ENCODE measurements at places on chromosomes 12 and 14.

- no peak for DNase-seq
These were observed 24.9 kb downstream of the DGLUCY start for GRCh38 chr14:91138511-91139359.

DNA sequence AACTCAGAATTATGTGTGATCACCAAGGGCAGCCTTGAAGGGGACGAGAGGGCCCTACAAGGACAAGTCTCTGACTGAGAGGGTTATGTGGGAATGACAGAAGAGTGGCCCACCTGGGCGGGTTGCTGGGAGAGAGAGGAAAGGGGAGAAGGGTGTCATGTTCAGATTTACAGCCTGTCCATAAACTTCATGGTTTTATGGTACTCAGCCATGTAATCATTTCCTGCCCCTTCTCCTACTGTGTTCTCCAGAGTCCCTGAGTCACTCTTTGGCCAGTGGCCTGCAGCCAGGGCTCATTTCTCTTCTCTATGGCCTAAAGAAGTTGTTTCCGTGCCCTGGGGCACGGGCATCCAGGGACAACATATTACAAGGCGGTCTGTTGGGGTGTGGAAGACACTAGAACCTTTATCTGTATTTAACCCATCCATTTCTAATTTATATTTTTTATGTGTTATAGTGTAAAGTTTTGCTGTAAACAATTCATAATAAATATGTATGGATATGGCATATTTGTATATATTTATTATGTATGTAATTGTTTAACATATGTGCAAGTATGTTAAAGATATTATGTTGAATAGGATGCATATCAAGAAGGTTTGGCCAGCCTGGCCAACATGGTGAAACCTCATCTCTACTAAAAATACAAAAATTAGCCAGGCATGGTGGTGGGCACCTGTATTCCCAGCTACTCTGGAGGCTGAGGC, 26.9 kb downstream of the DDX47 start:
- DNase-seq: no peak

DNA sequence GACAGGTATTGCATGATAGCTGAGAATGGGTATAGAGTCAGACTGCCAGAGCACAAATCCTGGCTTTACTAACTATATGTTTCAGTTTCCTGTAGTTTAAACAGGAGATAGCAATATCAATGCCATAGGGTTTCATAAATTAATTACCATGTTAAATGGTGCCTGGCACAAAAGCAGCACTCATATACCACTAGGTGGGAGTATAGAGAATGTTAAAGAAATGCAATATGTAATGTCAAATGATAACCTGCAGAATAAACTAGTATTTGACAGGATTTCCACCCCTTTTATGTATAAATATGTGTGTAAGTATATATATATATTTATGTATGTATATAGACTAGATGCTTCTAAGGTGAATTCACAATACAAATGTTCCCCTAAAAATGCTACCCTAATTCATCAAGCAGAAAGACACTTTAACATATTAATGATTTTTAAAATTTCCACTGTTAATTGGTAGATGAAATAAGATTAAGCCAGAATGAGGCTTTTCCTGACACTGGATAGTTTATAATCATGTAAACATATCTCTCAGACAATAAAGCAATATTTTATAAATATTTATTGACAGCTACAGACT, 8.6 kb downstream of the WDR89 start:
- no peak for DNase-seq

- no peak for DNase-seq
These were observed 257.7 kb downstream of the ADGRD1 start for GRCh38 chr12:131211340-131211938.

DNA sequence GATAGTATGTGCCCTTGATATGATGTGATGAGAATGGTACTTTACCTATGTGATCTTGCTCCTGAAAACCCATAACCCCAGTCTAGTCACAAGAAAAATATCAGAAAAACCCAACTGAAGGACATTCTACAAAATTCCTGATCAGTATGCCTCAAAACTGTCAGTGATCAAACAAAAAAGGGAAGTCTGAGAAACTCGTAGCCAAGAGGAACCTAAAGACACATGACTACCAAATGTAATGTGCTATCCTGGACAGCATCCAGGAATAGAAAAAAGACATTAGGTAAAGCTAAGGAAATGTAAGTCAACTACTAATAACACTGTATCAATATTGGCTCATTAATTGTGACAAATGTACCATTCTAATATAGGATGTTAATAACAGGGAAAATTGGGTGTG, 4.1 kb upstream of the WIF1 start:
- DNase-seq: no peak

GRCh38 chr12:14577344-14577743, 9.7 kb upstream of the PLBD1 start:
- DNase-seq: no peak
